ENCODE measurements at places on chromosomes 4 and X.

DNA sequence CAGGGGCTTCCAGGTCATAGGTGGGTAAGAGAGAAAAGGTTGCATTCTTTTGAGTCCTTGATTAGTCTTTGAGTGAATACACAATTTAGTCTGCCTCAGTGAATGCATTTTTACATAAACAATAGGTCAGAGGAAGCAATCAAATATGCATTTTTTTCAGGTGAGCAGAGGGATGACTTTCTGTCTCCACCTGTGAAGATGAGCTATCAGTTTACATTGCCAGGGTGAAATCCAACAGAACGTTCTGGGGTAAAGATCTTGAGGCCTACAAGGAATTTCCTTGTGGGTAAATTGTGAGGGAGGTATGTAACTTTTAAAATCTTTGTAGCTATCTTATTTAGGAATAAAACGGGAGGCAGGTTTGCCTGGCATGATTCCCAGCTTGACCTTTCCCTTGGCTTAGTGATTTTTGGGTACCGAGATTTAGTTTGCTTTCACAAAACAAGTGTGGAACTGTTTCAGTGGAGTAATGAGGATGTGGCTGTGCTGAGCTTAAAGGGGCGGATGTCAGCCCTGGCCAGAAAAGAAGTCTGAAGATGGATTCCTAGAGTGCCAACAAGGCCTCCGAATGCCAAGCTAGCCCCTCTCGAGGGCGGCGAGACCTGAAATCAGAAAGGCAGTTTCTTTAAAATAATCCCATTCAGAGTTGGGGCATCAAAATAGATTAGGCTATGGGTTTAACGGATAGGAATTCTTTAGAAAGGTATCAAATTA is 29.5 kb downstream of the TMEM131L start:
- no peak for DNase-seq

GRCh38 chrX:23999671-24000070 is 27.3 kb downstream of the KLHL15 start:
- DNase-seq, result no peak

- DNase-seq, result no peak
Observed at GRCh38 chr4:140662082-140662869, 93.5 kb upstream of the UCP1 start.

GRCh38 chr4:5823542-5824211 is 69.2 kb downstream of the CRMP1 start:
- no peak for DNase-seq

GRCh38 chr4:117560329-117560728 is 474.0 kb upstream of the NDST3 start:
- peak; percentile 3 for DNase-seq

- DNase-seq, result peak; percentile 7
Observed at GRCh38 chrX:55342533-55343501, 78.1 kb upstream of the PAGE3 start.

GRCh38 chr4:38387819-38388218 is 276.2 kb upstream of the KLF3 start:
- DNase-seq, result no peak

GRCh38 chr4:159106636-159107035 is 3.8 kb downstream of the RAPGEF2 start:
- DNase-seq, result no peak

- no peak for DNase-seq
Observed at GRCh38 chr4:103567591-103567990, 152.2 kb downstream of the TACR3 start.

- DNase-seq, result no peak
Observed at GRCh38 chrX:110444996-110445395, 86.3 kb downstream of the RTL9 start.

GRCh38 chr4:3030566-3031356 is 43.6 kb downstream of the HTT-AS start:
- DNase-seq, result no peak

DNA sequence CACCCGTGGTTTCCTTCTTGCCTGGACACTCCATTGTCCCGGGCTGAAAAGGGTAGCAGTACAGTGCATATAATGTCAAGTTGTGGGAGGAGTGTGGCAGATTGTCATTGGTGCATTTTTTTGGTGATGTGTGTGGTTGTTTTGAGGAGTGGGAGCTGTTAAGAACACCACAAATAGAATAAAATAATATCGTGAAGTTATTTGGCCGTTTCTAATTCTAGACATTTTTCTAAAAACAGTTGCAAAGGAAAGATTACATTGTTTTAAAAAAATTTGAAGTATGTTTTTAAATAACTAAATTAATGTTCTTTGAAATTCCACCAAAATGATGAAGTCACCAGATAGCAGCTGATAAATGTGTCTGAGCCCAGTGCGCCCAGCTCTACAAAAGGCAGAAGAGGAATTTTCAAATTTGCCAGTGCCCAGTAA is 1.3 kb downstream of the PKD2 start:
- no peak for DNase-seq

GRCh38 chr4:7426525-7427171 is 8.1 kb downstream of the PSAPL1 start:
- DNase-seq, result no peak

DNA sequence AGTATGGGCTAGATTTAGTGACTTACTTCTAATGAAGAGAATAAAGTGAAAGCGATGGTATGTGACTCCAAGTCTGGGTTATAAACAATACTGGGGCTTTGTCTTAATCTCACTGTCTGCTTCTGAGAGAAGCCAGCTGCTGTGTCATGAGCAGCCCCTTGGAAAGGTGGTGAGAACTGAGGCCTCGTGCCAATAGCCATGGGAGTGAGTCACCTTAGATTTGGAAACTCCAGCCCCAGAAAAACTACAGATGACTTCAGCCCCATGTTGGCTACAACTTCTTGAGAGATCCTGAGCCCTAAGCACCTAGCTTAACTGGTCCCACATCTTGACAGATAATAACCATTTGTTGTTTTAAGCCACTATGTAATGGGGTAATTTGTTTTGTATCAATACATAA is 77.6 kb downstream of the CWH43 start:
- no peak for DNase-seq

GRCh38 chr4:54101190-54102041 is 1.5 kb downstream of the GSX2 start:
- no peak for DNase-seq

- DNase-seq, result no peak
Observed at GRCh38 chr4:10671799-10672198, 12.8 kb downstream of the CLNK start.

DNA sequence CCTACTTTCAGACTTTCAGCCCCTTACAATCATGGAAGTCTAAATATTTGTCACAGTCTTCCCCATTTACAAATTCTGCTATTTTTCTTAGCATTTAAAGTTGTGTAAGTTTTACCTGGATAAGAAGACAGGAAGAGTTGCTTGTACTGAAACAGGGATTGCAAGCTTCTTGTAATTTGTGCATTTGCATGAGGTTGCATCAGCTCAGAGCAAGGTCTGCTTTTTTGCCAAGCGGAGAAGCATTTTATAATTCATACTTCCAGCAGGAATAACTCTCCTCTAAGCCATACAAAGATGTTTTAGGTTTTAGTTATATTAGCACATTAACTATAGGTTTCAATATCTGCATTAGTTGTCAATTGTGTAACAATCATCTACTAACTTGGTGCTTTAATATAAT is 922.0 kb upstream of the PABPC4L start:
- no peak for DNase-seq

DNA sequence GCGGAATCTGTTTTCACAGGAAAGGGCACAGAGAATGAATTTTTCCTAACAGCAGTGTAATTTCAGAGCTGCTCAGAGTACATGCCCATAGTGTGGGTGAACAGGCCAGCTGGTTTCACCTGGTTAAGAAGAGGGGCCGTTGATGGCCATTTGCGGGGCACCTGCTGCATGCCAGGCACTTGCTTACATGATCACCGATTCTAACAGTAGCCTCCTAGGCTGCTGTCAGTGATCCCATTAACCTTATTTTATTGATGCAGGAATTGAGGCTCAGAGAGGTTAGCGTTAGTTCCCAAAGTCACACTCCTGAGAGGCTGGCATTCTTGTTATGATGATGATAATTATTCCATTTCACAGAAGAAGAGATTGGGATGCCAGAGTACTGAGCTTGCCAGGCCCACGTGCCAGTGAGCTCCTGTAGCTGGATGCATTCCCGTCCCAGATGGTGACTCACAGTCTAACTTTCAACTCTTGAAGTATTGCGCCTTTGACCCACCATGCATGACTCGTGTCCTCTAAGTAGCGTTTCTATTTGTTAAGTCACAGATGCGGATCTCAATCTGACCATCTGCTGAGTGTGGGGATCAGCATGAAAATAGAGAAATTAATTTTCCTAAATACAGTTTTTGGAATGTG is 76.5 kb downstream of the PSAPL1 start:
- peak; percentile 91 for DNase-seq

DNA sequence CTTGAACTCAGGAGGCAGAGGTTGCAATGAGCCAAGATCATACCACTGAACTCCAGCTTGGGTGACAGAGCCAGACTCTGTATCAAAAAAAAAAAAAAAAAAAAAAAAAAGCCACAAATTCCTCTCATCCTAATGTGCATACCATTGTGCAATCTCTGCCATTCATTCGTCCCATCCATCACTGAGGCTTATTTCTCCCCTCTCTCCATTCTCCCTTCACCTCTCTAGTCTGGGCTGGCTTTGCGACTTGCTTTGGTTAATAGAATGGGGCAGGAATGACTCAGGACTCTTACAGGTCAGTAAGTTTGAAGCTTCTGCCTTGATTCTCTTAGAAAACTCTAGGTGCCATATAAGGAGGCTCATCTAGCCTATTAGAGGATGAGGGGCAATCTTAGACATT is 60.3 kb upstream of the DDX3X start:
- no peak for DNase-seq

DNA sequence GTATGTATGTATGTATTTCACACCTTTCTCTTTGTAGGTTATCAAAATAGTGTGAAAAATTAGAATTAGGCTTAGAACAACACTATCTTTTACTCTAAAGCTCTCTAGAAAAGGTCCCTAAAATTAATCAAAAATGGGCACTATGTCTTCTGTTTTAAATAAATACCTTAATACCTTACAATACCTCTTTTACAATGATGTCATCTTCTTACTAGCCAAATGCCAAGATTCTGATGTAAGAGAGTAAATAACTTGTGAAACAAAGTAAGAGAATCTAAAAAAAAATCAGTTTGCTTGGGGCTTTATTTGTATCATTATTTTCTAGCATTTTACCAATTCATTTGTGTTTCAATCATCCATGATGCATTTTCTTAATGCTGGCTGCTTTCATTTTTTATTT is 402.2 kb upstream of the MAGEB2 start:
- no peak for DNase-seq

DNA sequence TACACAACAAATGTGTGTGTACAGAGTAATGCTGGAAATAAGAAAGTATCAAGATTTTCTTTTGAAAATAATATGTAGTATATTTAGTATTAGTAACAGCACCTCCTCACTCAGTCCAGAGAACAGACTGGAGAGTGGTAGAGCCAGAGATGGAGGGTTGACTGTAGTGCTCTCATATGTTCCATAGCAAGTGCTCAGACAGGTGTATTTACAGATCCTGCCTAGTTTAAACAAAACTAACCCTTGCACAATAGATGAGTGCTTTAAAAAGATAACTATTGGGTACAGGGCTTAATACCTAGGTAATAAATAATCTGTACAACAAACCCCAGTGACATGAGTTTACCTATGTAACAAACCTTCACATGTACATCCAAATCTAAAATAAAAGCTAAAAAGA is 381.0 kb upstream of the EMCN start:
- no peak for DNase-seq

DNA sequence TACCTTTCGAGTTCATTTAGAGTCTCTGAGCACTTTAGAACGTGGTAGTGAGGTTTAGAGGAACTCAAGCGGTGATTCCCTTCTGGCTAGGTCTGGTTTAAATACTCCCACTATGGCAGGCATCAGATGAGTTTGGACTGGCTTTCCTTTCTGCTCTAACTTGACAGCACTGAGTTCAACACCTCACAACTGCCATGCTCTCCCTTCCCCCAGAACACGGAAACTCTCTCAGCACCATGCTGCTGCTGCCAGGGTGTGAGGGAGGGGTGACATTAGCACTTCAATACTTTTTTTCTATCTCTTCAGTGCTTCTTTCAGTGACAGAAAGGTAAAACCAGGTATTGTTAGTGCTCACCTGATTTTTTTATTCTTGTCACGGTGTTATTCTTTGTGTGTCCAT is 234.5 kb upstream of the AGTR2 start:
- no peak for DNase-seq

DNA sequence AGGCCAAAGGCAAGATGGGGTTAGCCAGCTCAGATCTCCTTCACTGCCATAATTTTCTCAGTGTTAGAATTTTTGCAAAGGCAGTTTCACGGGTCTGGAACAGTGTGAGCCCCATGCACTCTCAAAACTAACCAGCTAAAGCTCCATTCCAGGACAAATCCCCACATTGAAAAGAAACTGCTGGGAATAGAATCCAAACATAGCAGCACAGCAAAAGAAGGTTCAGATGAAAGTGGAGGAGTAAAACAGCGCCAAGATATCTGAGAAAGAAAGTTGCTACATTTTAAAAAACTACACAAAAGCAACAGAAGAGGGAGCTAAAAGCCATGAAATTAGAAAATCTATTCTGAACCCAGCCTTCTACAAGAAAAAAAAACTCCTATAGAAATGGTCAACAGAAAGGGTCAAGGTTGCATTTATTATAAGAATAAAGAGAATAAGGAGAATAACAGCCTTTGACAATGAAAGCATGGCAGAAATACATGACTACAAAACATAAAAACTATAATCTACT is 39.6 kb upstream of the SLC7A3 start:
- no peak for DNase-seq

DNA sequence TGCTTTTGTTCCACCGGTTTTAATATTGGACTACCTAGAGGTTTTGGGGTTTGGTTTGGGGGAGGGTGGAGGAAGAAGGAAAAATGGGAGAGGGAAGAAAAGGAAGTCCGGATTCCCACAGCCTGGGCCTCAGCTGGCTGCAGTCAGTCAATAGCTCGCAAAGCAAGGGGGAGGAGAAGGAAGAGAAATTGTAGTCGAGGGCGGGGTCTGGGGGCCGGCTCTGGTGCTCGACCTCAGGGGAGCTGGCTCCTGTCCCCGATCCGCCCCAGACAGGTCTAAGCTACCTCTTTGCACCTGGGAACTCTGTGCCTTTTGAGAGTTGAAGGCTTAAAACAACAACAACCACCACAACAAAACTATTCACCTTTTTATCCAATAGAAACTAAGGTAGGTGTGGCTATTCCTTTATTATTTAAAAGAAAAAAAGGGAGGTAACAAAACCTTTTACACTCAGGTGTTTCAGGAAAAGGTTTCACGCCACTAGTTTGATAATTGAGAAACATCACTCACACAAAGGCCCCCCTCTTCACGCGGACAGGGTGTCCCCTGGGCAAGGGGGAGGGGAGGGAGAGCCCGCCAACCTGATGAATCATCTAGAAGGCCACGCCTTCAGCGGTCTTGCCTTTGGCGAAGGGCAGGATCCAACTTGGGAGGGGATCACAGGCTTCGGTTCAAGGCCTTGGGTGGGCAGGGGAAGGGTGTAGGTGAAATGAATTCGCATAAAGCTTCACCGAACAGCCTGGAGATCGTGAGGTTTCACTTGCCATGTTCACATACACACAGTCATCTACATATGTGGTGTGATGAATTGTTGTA is 1.6 kb upstream of the LNX1 start:
- peak; percentile 63 for DNase-seq

Data from Daoy (cell line).